Right lobe of liver (tissue), 6 donors: ENCODE measurements at places on chromosomes 5 and 9. TPM values are rescaled to one million over a fixed set of nuclear protein-coding genes. Genes with fewer than 3 reads are reported as not detected.
A peak's percentile ranks its signal among the peaks of the same experiment; 100 is the strongest.

- DNase-seq, result no peak
- H3K27me3 ChIP-seq, result no peaks in the 10 kb centered on the region
- no peak overlapping the region for H3K4me3 ChIP-seq
Observed at GRCh38 chr5:149687486-149688168, 42.5 kb upstream of the PPARGC1B start.

GRCh38 chr5:78691084-78691960, 42.8 kb upstream of the LHFPL2 start:
- H3K4me3 ChIP-seq, result no peak overlapping the region
- no peak for DNase-seq
- no peaks in the 10 kb centered on the region for H3K36me3 ChIP-seq
- H3K27me3 ChIP-seq, result no peaks in the 10 kb centered on the region
- no peaks in the 10 kb centered on the region for H3K4me1 ChIP-seq

The ZDHHC11 gene
- total RNA-seq, result 7.8 TPM

- no peak overlapping the region for H3K27ac ChIP-seq
- H3K36me3 ChIP-seq, result no peaks in the 10 kb centered on the region
- H3K4me3 ChIP-seq, result no peak overlapping the region
- no peaks in the 10 kb centered on the region for H3K27me3 ChIP-seq
Observed at GRCh38 chr9:27042476-27042875, 37.0 kb upstream of the LRRC19 start.

GRCh38 chr5:141811287-141812155, 66.7 kb downstream of the PCDH1 start:
- no peak for DNase-seq
- H3K27ac ChIP-seq, result no peak overlapping the region
- no peaks in the 10 kb centered on the region for H3K36me3 ChIP-seq
- H3K27me3 ChIP-seq, result no peaks in the 10 kb centered on the region
- H3K4me1 ChIP-seq, result no peaks in the 10 kb centered on the region

- H3K36me3 ChIP-seq, result no peaks in the 10 kb centered on the region
- peaks cover 2% of the 10 kb centered on the region for H3K27me3 ChIP-seq
- DNase-seq, result no peak
- no peaks in the 10 kb centered on the region for H3K4me1 ChIP-seq
- no peak overlapping the region for H3K27ac ChIP-seq
- H3K4me3 ChIP-seq, result no peak overlapping the region
Observed at GRCh38 chr5:174693697-174694385, 30.5 kb upstream of the MSX2 start.

The SHB gene
- 16.4 TPM for total RNA-seq

GRCh38 chr9:120386390-120387131, 193.4 kb downstream of the CDK5RAP2 start:
- no peaks in the 10 kb centered on the region for H3K27me3 ChIP-seq
- H3K27ac ChIP-seq, result peak overlapping the region; percentile 79
- H3K4me1 ChIP-seq, result no peaks in the 10 kb centered on the region
- peak; percentile 49 for DNase-seq
- H3K4me3 ChIP-seq, result peak overlapping the region; percentile 36

The WNK2 gene
- total RNA-seq, result 1.3 TPM

DNA sequence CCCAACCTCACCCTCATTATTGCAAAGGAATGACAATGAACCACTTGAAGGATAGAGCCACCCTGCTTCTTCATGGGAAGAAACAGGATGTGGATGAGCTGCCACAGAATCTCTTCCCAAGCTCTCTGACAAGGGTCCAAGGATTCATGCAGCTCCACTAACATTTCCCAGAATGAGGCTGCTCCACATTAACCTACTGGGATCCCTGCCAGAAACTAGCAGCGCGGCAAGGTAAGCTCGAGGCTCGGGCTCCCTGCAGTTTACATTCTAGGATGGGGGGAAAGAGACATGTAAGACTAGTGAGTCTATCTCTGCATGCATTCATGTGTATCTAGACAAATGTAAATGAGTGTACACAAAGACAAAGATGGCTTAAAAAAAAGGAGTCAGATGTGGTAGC, 12.1 kb downstream of the DCAF12 start:
- no peaks in the 10 kb centered on the region for H3K27me3 ChIP-seq
- peaks cover 4% of the 10 kb centered on the region for H3K4me1 ChIP-seq
- no peaks in the 10 kb centered on the region for H3K36me3 ChIP-seq
- no peak for DNase-seq
- no peak overlapping the region for H3K4me3 ChIP-seq

DNA sequence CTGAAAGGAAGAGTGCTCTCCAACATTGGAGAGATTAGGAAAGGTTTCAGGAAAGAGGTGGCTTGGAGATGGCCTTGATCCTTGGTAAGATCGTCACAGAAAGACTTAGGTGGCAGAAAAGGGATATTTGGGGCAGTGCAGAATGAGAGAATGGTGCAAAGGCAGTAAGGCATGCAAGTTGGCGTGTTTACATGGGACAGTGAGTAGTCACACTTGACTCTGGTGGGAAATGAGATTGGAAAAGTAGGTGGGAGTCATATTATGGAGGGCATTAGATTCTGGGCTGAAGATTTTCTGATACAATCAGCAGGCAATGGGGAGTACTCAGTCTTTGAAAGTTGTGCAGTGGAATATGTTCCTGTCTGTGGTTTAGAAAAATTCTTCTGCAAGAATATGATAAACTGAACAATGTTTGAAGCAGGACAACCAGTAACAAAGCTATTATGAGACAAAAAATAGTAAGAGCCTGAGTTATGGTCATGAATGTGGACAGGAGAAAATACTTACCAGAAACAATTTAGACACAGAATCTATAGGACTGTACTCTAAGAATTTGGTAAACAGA, 76.2 kb upstream of the ANKRD55 start:
- no peaks in the 10 kb centered on the region for H3K4me1 ChIP-seq
- H3K27me3 ChIP-seq, result no peaks in the 10 kb centered on the region
- H3K36me3 ChIP-seq, result no peaks in the 10 kb centered on the region
- no peak overlapping the region for H3K27ac ChIP-seq

- no peaks in the 10 kb centered on the region for H3K36me3 ChIP-seq
- H3K27me3 ChIP-seq, result no peaks in the 10 kb centered on the region
- no peaks in the 10 kb centered on the region for H3K4me1 ChIP-seq
- DNase-seq, result peak; percentile 83
Observed at GRCh38 chr5:124806373-124807077, 60.1 kb upstream of the ZNF608 start.

DNA sequence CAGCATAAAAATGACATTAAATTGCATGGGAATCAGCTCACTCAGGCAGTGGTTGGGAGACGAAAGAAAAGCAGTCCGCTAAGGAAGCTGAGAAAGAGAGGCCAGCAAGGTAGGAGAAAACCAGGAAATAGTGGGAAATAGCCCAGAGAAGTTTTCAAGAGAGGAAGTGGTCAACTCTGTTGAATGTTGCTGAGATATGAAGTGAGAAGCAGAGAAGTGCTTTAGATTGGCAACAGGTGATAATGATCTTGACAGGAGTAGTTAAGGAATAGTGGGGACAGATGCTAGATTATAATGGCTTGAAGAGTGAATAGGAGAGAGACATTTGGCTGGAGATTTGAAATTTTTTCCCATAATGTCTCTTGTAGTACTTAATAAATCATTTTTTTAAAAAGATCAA, 30.8 kb downstream of the CNTRL start:
- no peak for DNase-seq
- H3K4me1 ChIP-seq, result no peaks in the 10 kb centered on the region
- no peak overlapping the region for H3K27ac ChIP-seq
- H3K36me3 ChIP-seq, result no peaks in the 10 kb centered on the region

The GAPT gene
- total RNA-seq, result 0.47 TPM

- H3K27ac ChIP-seq, result no peak overlapping the region
- DNase-seq, result peak; percentile 32
- no peak overlapping the region for H3K4me3 ChIP-seq
- H3K36me3 ChIP-seq, result no peaks in the 10 kb centered on the region
- H3K27me3 ChIP-seq, result no peaks in the 10 kb centered on the region
Observed at GRCh38 chr9:93260263-93261066, 76.5 kb downstream of the WNK2 start.

- no peak for DNase-seq
- H3K4me1 ChIP-seq, result no peaks in the 10 kb centered on the region
- no peaks in the 10 kb centered on the region for H3K36me3 ChIP-seq
- no peaks in the 10 kb centered on the region for H3K27me3 ChIP-seq
- H3K4me3 ChIP-seq, result no peak overlapping the region
Observed at GRCh38 chr5:117475919-117476318, 901.3 kb upstream of the SEMA6A start.

The SLC34A1 gene
- 5.3 TPM for total RNA-seq

DNA sequence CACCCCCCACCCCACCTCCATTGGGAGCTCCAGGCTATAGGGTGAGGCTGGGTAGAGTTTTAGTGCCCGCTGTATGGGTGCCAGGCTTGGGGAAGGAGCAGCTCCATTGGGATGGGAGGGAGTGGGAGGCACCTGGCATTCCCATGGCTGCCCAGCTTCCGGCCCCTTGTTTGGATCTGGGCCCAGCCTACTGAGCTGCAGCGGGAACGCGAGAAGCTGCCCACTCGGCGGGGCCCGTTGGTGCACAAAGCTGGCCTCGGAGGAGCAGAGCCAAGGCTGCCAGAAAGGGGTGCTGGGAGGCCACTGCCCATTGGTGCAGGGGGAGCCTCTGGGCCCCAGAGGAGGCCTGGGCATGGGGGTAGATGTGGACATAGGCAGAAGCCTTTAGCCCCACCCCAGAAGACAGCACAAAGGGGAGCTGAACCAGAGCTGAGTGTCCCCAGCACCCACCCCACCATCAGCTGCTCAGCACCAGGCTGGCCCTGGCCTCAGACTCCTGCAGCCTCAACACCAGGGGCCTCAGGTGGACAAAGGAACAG, 4.4 kb downstream of the LCN9 start:
- H3K4me3 ChIP-seq, result no peak overlapping the region
- no peak overlapping the region for H3K27ac ChIP-seq
- DNase-seq, result no peak
- no peaks in the 10 kb centered on the region for H3K4me1 ChIP-seq
- no peaks in the 10 kb centered on the region for H3K36me3 ChIP-seq

The LCN10 gene
- total RNA-seq, result 0.24 TPM

GRCh38 chr5:151825445-151825844, 53.7 kb downstream of the G3BP1 start:
- no peaks in the 10 kb centered on the region for H3K4me1 ChIP-seq
- no peaks in the 10 kb centered on the region for H3K27me3 ChIP-seq
- peak; percentile 26 for DNase-seq
- no peak overlapping the region for H3K27ac ChIP-seq
- H3K4me3 ChIP-seq, result no peak overlapping the region
- no peaks in the 10 kb centered on the region for H3K36me3 ChIP-seq

GRCh38 chr9:78187763-78188484, 48.0 kb upstream of the CEP78 start:
- H3K27ac ChIP-seq, result no peak overlapping the region
- H3K4me1 ChIP-seq, result no peaks in the 10 kb centered on the region
- no peak overlapping the region for H3K4me3 ChIP-seq
- no peaks in the 10 kb centered on the region for H3K36me3 ChIP-seq

GRCh38 chr9:38138276-38138675, 69.2 kb upstream of the SHB start:
- no peaks in the 10 kb centered on the region for H3K4me1 ChIP-seq
- no peaks in the 10 kb centered on the region for H3K27me3 ChIP-seq
- no peak for DNase-seq
- no peak overlapping the region for H3K4me3 ChIP-seq

The ARID3C gene
- 3.5 TPM for total RNA-seq

The TXNDC8 gene
- total RNA-seq, result not detected

The PCDHA10 gene
- 0.07 TPM for total RNA-seq

DNA sequence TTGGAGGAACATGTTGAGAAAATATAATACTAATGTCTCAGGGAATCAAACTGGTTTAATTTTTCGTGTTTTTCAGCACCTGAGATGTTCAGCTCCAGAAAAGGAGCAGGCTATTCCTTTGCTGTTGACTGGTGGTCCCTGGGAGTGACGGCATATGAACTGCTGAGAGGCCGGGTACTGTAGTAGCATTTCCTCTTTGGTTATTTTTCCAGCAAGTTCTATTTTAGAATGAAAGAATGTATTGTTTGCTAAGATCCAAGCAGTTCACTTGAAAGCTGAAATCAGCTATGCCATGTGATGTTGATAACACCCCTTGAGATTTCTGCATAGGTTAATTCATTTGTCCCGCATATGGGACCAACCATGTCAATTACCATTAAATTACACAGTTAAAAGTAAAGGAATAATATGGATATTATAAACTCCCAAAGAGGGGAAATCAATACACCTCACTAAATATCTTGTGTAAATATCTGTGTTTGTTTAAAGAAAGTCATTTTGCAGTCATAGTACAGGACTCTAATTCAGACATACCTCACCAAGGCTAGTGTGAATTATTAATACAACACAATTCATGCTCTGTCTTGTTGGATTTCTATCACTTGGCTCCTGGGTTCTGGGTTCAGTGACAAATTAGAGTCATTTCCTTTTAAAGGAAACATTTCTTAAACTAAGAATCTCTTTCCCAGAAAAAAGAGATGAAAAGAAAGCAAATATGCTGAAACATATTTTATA, 126.8 kb downstream of the STK32A start:
- no peaks in the 10 kb centered on the region for H3K4me1 ChIP-seq
- no peak overlapping the region for H3K27ac ChIP-seq
- H3K27me3 ChIP-seq, result no peaks in the 10 kb centered on the region
- no peak for DNase-seq
- no peaks in the 10 kb centered on the region for H3K36me3 ChIP-seq
- H3K4me3 ChIP-seq, result no peak overlapping the region

DNA sequence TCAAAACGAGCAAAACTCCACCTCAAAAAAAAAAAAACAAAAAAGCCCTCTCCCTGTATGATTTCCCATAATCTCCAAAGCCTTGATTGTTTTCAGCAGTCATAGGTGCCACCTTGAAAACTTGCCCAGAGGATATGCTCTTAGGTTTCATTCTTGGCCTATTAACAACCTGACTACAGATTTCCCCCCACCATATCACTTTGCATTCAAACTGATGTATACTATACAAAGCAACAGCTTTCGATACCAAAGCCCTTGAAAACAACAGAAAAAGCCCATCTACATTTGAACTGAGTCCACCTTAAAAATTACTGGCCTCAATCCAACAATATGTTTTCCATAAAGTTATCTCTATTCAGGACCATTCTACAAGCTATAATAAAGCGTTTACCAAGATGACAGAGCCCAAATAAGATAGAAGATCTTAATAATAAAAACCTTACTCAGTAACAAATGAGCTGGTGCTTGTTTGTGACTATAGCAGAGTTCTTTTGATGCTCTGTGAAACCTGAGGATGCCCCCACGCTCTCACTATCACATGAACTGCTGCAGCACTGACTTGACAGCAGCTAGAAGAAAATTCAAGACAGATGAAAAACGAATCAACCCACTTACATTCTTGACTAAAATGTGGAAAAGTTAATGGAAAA, 44.4 kb downstream of the FNBP1 start:
- H3K27ac ChIP-seq, result no peak overlapping the region
- H3K4me1 ChIP-seq, result no peaks in the 10 kb centered on the region
- no peak for DNase-seq
- H3K36me3 ChIP-seq, result no peaks in the 10 kb centered on the region
- H3K4me3 ChIP-seq, result no peak overlapping the region

- no peak overlapping the region for H3K4me3 ChIP-seq
- DNase-seq, result no peak
- no peaks in the 10 kb centered on the region for H3K27me3 ChIP-seq
Observed at GRCh38 chr9:133142684-133143622, 20.8 kb downstream of the GBGT1 start.
